ENCODE measurements at places on chromosomes 2 and 18.

- no peak for DNase-seq
Observed at GRCh38 chr2:84247532-84247931, 211.5 kb downstream of the SUCLG1 start.

DNA sequence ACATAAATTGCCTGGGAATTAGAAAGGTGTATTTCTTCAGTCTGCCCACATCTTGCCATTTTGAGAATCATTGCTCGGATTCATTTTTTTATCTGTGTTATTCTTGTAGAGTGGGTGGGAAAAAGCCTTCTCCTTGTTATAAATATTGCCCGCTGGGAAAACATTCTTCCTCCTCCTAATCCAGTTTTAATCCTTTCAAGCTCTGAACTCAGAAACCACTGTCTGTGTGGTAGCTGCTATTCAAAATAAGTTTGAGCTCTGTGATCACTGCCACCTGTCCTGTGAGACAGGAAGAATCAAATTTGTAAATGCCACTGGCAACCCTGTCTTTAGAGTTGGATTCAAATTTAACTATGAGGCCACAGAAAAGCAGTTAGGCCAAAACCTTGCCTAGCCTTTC is 1875.2 kb upstream of the PIK3C3 start:
- DNase-seq, result no peak

GRCh38 chr2:86335865-86336674 is 1.4 kb downstream of the REEP1 start:
- DNase-seq, result no peak

DNA sequence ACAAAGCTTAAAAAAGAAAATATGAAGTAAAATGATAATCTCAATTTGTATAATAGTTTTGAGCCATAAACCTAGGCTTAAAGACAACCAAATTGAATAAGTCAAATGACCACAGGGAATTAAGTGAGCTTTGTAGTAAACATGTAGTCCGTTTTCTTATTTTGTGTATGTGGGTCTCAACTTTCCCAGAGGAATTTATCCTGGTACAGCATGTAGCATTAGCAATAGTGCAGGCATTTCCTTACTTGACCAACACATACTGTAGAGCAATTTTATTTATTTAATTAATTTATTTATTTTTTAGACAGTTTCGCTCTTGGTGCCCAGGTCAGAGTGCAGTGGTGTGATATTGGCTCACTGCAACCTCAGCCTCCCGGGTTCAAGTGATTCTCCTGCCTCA is 37.5 kb upstream of the MTCL1 start:
- no peak for DNase-seq

DNA sequence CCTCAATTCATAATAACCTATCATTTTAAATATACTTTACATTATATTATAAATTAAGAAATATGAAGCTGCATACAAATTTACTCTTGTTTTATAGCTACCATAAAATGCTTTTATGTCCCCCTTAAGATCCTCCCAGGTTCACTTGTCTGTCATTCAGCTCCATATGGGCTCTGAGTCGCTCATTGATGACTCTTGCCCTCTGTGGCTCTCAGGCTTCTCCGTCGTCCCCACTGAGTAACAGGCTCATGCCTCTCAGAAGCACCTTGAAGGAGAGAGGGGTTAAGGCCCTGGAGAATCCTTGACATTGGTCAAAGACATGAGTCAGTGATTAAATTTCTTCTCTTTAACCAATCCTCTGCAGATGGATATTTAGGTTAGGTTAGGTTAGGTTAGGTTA is 6.2 kb upstream of the MCM6 start:
- no peak for DNase-seq

DNA sequence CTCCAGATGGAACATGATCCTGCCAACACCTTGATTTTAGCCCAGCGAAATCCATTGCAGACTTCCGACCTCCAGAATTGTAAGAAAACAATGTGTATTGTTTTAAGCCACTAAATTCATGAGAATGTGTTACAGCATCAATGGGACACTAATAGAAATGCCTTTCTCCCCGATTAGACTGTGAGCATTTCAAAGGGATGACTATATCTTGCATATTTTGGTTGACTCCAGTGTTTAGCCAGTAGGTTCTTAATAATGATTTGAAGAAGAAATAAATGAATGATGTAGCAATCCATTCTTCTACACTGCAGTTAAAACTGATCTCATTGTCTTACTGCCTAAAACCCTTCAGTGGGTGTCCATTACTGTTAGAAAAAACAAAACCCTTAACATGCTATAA is 67.4 kb upstream of the ACVR1C start:
- no peak for DNase-seq

DNA sequence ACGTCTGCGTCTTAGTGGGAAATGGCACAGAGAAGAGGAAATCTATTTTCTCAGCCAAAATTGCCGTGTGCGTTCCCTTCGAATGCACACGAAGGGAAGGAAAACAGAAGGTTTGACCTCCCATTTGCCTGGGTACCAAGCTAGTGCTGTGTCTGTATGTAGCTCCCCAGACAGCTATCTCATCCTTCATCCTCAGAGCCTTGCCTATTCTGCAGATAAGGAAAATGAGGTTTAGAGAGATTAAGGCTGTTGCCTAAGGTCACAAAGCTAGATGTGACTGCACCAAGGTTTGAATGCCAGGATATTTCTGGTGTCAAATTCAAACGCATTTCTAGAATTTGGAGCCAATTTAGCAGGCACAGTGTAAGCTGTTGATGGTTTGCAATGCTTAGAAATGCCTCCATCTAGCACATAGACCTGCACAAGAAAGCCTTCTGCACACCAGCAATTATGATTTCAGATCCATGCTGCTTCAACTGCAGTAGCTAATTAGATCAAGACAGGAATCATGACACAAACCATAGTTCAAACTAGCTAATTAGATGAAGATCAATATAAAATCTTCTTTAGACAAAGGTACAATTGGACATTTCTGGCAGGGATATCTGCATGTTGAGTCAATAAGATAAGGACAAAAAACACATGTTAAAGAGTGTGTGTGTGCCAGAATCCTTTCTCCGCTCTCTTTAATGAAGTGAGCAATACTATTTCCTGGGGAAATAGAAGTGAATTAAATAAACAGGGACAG is 115.1 kb downstream of the CMPK2 start:
- DNase-seq, result no peak

DNA sequence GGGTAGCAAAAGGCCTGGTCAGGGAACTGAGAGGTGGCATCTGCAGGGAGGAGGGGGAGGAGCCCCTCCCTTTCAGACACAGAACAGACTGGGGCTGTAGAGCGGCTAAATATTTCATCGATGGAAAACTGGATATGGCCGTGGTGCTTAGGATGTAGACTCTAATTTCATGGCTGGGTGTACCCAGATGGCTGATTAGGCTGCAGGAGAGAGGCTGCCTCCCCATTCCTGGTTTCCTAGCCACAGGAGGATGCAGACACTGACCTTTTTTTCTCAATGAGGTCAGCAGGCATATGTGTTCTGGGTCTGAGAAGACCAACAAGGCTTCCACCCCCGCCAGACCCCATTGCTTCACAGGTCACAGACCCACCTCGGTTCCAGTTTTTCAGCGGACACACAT is 79.3 kb upstream of the STPG4 start:
- no peak for DNase-seq

GRCh38 chr2:186780701-186781316 is 68.2 kb downstream of the ZSWIM2 start:
- DNase-seq, result no peak

DNA sequence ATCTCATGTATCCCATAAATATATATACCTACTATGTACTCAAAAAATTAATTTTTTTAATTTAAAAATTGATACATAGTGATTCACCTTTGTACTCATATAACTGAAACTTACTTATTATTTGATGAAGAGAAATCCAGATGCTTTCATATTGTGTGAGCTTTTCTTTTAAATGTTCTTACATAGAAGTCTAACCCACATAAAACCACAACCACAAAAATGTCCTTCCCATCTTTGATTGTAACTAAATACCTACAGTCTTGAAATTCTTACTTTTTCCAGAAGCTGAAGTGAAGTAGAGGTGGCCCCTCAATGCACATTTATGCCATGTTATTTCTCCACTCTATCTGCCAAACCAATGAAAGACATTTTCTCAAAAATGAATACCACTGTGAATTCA is 117.9 kb upstream of the COL5A2 start:
- no peak for DNase-seq

DNA sequence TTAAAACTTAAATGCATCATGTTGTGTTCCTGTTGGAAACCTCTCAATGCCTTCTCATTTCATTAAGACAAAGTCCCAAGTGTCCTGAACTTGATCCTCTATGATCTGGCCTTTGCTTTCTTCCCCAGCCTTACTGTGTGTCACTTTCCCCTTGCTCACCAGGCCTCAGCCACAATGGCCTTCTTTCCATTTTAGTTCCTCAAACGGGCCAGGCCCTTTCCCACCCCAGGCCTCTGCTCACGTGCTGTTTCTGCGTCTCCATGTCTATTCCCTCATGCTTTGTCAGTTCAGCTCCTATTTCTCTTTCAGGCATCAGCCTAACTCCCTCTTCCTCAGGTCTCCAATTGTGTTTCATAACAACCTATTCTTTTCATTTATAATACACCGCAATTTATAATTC is 19.5 kb downstream of the CXCR4 start:
- no peak for DNase-seq

DNA sequence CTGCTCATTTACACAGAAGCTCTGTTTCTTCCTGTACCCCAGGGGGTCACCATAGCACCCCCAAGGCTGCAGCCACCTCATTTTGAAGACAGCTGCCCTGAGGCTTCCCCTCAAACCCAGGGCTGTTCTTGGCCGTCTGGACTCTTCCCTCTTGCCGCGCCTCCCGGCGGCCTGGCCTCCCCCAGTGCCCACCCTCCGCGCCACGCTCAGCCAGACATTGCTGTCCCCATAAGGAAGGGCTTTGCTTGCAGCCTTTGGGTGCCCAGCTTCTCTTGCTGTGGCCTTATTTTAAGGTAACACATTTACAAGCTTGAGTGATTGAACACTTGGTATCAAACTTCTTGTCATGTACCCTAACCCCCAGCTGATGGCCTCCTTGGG is 79.0 kb downstream of the STPG4 start:
- no peak for DNase-seq

GRCh38 chr2:98515250-98515991 is 70.8 kb downstream of the INPP4A start:
- no peak for DNase-seq

DNA sequence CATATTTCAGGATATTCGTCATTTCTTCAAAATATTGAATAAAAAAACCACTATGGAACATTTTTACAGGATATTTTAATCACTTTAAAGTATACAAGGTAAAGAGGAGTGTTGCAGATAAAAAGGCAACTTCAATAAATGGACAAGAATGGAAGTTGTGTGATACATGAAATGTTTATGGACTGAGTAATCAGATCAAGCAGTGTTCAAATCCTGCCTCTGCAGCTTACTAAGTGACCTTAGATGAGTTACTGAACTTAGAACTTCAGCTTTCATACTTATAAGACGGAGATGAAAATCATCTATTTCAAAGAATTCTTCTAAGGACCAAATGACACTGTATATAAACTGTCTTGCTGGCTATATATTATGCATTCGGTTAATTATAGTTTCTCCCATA is 87.2 kb downstream of the LNPK start:
- DNase-seq, result no peak

DNA sequence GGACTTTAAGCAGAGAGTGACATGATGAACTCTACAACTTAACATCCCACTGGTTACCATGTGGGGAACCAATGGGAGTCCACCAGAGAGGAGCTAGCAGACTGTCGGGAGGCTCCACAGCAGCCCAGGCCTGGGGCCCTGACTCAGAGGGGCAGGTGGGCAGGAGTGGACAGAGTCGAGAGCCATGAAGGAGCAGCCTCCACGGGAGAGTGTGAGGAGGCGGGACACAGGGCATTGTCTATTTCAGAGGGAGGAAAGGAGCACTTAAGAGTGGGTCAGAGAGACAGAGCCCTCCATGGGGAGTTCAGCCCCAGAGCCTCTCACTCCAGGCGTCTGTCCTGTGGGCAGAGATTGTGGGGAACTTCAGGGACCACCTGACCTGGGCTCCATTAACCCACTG is 118.7 kb downstream of the CYP26B1 start:
- DNase-seq, result no peak

DNA sequence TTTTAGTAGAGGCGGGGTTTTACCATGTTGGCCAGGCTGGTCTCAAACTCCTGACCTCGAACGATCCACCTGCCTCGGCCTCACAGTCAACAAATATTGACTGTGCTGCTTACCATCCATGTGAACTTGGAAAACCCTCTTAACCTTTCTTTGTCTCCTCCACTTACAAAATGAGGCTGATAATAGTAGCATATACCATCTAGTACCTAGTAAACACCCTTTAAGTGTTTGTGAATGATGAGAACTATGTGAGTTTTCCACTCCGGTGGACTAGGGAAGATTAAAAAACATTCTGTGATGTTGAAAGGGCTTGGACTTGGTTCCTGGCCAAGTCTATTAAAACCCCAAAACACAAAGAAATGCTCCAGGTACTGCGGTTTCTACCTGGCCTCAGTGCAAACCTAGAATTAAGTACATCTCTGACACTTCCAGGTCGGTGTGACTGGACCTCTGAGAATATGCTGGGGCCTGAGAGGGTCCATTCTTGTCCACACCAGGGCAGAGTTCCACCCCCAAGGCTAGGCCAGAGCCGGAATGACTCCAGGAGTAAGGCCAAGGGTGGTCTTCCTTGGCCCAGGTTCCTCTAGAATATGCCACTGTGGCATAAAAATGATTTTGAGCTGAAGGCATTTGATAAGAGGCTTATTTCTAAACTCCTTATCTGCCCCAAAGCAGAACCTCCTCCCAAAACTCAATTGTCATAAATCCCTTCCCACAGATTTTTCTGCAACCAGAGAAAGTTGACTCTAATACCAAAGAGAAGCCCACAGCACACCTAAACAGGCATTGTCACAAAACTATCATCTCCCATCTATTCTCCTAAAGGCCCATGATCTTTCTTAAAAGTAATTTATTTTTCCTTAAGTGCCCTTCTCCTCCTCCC is 217.5 kb downstream of the TGIF1 start:
- DNase-seq, result no peak

DNA sequence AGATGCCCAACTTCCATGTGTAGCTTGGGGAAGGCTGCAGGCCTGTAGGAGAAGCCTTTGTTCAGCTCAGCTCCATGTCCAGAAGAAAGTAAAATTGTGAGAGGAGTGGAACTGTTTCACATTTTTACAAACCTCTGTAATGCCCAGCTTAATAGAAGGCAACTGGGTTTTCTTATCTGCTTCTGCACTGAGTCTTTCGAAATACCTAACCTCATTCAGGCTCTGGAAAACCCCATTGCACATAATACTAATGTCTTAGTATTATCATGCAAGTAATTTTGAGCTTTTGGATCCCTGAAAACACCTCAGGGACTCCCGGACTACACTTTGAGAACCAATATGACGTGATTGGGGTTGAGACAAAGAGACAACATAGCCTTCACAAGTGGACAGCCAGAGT is 5.8 kb downstream of the SMIM21 start:
- no peak for DNase-seq

- no peak for DNase-seq
Observed at GRCh38 chr2:230498506-230499107, 82.6 kb downstream of the SP100 start.

- DNase-seq, result no peak
Observed at GRCh38 chr2:144501118-144501517, 18.8 kb downstream of the ZEB2 start.
